ENCODE measurements at places on chromosomes 13 and 19. TPM values are rescaled to one million over a fixed set of nuclear protein-coding genes. Genes with fewer than 3 reads are reported as not detected.

Gene PPFIA3
- polyA plus RNA-seq, result 6.1 TPM

Gene ZNF497
- 3.7 TPM for polyA plus RNA-seq

DNA sequence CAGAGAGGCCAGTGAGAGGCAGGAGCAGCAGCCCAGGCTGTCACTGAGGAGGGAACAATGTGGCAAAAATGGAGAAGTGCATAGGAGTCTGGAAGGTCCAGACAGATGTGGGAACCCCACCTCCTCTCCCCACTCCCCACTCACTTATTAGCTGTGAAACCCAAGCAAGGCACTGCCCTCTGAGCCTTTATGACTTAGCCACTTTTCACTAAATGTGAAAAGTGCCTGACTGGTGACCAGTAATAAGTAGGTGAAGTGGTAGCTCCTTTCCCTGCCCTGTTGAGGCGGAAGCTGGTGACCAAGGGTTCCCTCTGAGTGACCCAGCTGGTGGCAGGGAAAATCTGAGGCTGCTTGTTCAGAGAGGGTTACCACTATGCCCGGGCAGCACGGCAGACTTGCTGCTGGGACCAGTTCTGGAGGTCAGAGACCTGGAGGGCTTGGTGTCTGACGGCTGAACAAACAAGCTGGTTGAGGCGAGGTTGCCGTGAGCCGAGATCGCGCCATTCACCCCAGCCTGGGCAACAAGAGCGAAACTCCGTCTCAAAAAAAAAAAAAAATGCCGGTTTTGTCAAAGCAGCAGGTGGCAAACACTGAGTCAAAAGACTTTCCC lies 80.0 kb downstream of the ZNF429 start:
- no peak for DNase-seq

DNA sequence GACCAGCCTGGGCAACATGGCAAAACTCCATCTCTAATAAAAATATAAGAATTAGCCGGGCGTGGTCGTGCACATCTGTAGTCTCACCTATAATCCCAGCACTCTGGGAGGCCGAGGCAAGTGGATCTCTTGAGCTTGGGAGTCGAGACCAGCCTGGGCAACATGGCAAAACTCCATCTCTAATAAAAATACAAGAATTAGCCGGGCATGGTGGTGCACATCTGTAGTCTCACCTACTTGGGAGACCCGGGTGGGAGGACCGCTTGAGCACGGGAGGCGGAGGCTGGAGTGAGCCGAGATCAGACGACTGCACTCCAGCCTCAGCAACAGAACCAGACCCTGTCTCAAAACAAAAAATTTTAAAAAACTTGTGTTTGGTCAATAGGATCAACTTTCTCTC lies 7.7 kb downstream of the SLC25A30 start:
- no peak for DNase-seq

- DNase-seq, result no peak
Observed at GRCh38 chr13:66154976-66155375, 1075.2 kb downstream of the PCDH9 start.

DNA sequence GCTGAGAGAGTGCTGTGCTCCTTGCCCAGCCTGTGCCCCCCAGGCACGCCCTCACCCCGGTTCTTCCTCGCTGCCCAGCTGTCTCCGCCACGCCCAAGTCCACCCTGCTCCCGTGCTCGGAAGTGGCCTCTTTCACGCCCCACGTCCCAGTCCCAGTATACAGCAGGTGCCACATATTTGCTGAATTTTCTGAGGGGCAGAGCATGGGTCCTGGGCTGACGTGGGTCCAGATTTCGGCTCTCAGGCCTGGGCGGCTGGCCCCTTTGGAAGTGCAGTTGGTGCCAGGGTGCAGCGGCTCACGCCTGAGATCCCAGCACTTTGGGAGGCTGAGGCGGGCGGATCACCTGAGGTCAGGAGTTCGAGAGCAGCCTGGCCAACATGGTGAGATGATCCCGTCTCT lies 3.4 kb downstream of the HCN2 start:
- DNase-seq, result no peak

All from right renal pelvis (tissue), 4 donors.